ENCODE measurements at places on chromosomes 6 and 20.

- no peak for DNase-seq
These were observed 19.0 kb downstream of the REM1 start for GRCh38 chr20:31494131-31494530.

- no peak for DNase-seq
These were observed 831.6 kb downstream of the QKI start for GRCh38 chr6:164246082-164246481.

- no peak for DNase-seq
These were observed 96.2 kb upstream of the VGLL2 start for GRCh38 chr6:117169064-117169665.

DNA sequence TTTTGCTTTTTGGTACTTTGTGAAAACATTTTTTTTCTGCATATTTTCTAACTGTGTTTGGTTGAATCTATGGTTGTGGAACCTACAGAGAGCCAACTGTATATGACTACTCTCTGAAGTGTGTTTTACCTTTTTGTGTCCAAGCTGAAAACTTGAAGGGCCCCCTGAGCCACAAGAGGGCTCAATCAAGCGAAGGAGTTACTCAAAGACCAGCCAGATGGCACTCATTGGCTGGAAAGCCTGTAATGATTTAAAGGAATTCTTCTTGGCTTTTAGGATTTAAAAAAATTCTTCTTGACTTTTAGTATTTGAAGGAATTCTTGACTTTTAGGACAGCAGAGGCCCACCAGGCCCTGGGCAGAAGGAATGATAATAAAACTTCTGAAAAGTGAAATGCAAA is 27.0 kb upstream of the ECI2 start:
- no peak for DNase-seq

GRCh38 chr6:29816030-29816429 is 11.6 kb upstream of the HLA-G start:
- DNase-seq, result no peak

DNA sequence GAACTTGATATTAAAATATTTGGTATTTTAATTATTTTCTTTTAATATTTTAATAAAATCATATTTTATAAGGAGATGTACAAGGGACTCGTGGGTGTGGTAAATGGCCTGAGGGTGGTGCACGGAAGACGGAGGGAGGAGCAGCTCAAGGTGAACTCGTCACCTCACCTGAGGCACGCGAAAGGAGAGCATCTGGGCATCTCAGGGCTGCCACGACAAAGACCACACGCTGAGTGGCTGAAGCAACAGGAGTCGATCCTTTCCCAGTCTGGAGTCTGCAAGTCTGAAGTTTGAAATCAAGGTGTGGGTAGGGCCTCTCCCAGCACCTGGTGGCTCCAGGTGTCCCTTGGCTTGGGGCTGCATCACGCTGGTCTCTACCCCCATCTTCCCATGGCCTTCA is 39.7 kb downstream of the APCDD1L start:
- no peak for DNase-seq

DNA sequence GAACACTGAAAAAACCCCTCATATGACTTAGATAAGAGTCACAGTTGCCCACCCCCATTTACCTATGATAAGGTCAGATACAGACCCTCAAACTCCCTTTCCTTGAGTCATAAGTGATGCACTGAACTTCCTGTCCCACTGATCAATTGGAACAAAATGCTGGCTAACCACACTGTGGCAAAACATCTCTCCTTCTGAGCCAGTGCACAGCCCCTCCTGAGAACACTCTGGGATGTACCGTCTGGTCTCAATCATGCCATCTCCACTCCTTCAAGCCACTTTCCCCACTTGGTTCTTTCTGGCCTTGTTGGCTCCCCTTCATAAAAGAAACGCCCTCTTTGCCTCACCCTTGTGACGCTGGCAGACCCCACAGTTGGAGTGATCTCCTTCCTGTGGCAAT is 42.6 kb upstream of the NXT1 start:
- no peak for DNase-seq

DNA sequence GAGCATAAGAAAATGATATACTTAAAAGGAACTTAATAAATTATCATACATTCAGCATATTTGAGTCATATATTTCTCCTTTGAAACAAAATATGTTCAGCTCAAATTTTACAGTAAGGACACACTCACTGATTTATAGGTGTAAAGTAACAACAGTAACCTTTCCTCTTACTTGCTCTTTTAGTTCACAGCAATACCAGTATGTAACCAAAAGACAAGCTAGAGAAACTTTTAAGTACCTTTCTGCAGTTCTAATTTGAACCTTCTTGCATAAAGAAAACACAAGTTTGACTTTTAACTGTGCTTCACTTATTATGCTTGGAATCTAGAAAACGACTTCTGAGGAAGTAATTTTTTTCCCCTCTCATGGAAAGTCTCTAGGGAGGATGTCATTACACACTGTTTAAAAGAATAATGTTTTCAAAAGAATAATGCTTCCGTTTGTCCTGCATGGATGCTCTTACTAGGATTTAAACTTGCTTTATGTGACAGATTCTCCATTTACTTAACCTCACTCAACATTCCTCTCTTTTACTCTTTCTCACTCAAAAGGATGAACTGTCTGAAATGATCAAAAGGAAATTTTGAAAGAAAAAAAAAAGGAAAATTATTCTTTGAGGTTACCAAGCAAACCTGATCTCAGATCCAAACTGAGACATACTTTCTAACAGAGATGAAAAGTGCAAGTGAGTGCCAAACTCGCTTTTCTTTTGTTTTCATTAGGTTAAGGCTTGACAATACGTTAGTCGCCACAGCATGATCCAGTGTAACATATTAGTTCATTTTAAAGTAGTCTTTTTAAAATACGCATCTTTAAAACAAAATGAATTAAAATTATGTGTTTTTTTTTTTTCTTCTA is 22.4 kb upstream of the CALHM6 start:
- DNase-seq, result no peak

- DNase-seq, result no peak
These were observed 8.2 kb upstream of the BPIFA2 start for GRCh38 chr20:33159713-33160112.

DNA sequence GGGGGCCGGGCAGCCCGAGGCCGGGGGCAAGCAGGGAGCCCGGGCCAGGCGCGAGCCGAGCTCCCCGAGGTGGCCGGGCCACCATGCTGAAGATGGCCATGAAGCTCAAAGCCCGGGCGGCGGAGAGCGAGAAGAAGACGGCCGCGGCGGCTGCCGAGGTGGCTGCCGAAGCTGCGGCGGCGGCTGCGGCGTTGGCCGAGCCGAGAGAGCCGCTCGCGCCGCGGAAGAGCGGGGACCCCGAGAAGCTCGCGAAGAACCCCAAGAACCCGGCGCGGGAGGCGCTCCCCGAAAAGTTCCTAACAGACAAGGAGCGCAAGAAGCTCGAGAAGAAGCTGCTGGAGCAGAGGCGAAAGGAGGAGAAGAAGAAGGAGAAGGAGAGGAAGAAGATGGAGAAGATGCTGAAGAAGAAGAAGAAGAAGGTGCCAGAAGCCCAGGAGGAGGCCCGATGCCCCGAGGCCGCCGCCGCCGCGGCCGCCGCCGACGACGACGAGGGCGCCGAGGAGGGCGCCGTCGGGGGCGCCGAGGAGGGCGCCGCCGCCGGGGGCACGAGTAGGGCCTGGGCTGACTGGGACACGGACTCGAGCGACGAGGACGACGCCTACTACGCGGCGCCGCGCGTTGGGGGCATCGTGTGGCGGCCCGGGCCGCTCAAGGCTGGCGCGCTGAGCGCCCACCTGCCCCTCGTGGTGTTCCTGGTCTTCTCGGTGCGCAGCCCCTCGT is 37.4 kb downstream of the GNAS start:
- no peak for DNase-seq

- no peak for DNase-seq
These were observed 1.7 kb downstream of the UBE2V1 start for GRCh38 chr20:50111120-50111828.

DNA sequence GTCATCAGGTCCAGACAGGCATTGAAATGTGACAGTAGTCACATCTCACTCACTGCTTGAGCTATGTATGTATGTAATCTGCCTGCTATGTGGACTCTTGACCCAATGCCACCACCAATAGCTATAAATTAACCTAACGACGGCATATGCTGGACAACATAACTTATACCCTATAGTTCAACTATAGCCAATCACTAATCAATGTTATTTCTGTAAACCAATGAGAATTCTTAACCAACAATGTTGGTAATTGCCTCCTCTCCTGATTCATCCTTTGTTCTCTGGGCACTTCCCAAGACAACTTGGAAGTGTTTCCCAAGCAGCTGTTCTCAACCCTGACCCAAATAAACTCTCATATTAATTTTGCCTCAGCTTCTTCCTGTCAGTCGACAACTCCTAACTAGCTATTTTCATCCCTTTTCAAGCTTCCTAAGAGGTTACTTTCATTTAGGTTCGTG is 24.1 kb upstream of the SERPINB1 start:
- no peak for DNase-seq

- no peak for DNase-seq
These were observed 58.6 kb downstream of the JARID2 start for GRCh38 chr6:15304337-15305042.

- no peak for DNase-seq
These were observed 12.4 kb upstream of the KCNQ2 start for GRCh38 chr20:63484651-63485403.

DNA sequence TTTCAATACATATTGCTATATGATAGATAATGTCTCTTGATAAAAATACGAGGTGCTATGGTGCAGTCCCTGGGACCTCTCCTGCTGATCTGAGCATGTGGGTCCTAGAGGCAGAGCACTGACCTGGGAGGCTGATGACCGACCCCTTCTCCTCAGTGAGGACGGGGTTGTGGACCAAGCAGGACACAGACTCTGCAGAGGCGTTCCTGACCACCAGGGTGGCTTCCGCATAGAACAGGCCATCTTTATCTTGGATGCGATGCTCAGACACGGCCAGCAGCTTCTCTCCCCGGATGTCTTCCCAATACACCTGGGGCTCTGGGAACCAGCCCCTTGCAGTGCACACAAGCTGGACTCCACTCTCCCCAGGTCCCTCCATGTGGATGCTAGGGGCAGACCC is 4.2 kb downstream of the BTNL2 start:
- no peak for DNase-seq

DNA sequence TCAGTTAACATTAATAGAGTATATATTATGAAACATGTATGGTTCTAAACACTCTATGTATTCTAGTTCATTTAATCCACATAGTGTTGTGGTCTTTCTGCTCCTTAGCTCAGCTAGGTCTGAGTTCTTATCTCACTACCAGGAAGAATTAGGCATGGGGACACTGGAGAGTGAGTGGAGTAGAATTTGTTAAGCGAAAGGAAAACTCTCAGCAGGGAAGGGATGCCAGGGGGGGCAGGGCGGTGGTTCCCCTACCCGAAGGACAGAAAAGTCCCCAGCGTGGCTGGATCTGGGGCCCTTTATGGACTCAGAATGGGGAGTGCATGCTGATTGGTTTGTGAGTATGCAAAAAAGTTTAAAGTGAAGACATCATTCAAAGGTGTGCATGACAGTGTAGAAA is 727.5 kb downstream of the TBC1D32 start:
- no peak for DNase-seq

DNA sequence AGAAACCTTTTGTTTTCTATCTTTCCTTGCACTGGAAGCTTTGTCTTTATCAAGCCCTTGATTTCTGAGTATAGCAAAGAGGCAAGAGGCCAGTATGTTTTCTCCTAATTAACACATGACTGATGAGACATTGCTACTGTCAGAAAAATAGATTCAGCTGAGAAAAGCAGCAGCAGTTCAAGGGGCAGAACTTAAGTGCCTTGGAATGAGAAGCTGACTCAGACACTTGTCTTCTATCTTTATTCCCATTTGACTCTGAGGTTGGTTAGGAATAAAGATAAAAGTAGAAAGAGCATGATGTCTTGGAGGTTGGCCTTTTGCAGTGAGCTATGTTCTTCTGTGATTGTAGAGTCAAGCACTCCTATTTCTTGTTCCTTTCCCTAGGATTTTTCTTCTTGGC is 79.1 kb upstream of the MAN1A1 start:
- DNase-seq, result no peak

DNA sequence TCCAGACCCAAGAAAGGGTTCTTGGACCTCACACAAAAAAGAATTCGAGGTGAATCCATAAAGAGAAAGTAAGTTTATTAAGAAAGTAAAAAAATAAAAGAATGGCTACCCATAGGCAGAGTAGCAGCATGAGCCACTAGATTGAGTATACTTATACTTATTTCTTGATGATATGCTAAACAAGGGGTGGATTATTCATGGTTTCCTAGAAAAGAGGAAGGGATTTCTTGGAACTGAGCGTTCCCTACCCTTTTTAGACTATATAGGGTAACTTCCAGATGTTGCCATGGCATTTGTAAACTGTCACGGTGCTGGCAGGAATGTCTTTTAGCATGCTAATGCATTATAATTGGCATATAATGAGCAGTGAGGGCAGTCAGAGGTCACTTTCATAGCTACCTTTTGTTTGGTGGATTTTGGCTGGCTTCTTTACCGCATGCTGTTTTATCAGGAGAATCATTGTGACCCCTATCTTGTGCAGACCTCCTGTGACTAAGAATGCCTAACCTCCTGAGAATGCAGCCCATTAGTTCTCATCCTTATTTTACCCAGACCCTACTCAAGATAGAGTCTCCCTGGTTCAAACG is 44.3 kb downstream of the TENT5A start:
- DNase-seq, result no peak

- no peak for DNase-seq
These were observed 49.8 kb downstream of the CPXM1 start for GRCh38 chr20:2750491-2751251.

GRCh38 chr20:9835302-9835701 is 3.6 kb downstream of the PAK5 start:
- DNase-seq, result no peak

- no peak for DNase-seq
These were observed 18.9 kb downstream of the PERP start for GRCh38 chr6:138088326-138088762.

DNA sequence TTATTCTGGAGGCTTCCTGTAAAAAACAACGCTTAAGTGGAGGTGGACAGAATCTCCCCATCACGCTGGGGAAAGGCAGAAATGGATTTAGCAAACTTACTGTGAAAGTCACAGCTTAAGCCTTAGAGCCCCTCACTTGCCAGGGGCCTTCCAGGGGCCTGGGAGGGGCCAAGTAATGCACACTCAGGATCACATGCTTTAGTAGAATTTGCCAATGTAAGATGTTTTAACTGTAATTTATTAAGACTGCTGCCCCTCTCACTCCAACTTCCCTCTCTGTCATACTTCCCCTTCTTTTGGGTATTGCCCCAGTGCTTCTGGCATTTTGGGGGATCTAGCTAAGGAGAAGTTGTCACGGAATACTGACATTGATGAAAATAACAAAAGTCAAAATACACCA is 12.6 kb upstream of the ADA start:
- DNase-seq, result no peak

GRCh38 chr6:165920896-165921671 is 246.6 kb downstream of the TBXT start:
- no peak for DNase-seq
